GM04504 (cell line): ENCODE measurements at places on chromosomes 12 and 14.

DNA sequence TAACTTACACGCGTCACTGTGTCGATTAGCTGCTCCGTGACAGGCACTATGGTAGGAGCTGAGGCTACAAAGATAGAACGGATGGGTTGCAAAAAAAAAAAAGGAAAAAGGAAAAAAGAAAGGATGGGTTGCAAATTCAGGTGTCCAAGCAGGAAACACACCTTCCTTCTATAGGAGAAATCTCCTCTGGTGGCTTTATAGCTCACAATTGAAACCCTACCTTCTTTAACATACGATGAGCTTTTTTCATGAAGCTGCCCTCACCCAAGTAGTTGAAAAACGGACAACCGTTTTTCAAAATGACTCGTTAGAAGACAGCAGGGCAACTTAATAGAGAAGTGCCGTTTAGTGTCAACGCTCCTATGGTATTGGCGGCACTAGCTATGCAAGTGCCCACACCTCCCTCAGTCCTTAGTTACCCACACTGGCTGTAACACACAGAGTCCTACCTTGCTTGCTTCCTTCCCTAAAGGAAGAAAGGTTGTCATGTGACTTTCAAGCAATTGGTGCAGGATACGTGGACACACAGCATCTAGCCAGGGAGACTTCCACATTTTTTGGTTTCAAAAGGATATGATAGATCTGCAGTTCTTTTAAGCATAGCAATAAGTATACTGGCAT lies 682 bp upstream of the TRIP11 start:
- no peak for DNase-seq

DNA sequence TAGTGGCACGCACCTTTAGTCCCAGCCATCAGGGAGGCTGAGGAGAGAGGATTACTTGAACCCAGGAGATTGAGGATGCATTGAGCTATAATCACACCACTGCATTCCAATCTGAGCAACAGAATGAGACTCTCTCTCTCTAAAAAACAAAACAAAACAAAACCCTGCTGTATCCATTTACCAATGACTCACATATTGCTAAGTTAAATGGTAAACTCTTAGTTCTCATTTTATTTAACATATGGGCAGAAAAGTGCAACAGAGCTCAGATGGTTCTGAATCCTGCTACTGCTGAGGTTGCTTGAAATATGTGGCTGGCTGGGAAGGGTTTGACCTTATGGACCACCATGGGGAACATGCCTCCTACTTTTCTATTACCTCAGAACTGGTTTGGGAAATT lies 33.7 kb upstream of the CCNT1 start:
- no peak for DNase-seq

DNA sequence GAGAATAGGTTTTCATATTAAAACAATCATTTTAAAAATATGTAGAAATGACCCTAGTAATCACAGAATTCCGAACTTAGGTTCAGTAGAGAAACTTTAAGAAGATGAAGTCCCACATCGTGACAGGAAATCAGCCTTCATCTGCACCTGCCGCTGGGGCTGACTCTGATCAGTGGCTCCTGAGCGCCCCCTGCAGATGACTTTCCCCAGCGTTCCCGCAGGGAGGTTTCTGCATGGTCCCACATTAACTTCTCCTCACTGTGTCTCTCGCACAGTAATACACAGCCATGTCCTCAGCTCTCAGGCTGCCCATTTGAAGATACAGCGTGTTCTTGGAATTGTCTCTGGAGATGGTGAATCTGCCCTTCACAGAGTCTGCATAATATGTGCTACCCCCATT lies 1131.1 kb downstream of the TMEM121 start:
- DNase-seq, result no peak

GRCh38 chr12:116943419-116944372 lies 32.9 kb downstream of the FBXW8 start:
- no peak for DNase-seq

DNA sequence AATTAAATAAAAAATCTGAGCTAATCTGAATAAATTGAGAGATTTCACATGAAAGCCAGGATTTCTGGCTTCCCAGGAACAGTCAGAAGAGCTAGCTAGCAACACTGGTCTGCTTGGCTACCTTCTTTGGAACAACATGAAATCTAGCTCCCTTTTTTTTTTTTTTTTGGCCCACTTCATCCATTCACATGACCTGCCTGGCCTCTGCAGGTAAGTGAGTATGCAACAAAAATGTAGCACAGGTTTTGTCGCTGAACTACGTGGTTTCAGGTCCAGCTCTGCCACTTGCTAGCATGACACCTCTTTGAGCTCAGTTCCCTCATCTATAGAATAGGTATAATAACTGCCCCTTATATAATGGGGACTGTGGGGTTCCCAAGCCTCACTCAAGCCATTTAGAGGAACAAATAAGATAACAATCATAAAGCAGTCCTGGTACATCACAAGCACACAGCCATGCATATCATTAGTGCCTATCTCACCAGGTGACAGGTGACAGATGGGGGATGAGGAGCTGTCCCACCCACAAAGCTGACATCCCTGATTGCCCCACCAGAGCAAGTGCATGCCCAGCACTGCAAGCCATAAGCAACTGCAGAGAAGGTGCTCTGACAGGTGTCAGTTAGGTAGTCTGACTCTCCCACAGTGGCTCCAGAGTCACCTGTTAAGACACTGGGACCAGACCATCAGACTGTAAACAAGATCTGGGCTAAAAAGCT lies 25.6 kb downstream of the PXN start:
- DNase-seq, result no peak

DNA sequence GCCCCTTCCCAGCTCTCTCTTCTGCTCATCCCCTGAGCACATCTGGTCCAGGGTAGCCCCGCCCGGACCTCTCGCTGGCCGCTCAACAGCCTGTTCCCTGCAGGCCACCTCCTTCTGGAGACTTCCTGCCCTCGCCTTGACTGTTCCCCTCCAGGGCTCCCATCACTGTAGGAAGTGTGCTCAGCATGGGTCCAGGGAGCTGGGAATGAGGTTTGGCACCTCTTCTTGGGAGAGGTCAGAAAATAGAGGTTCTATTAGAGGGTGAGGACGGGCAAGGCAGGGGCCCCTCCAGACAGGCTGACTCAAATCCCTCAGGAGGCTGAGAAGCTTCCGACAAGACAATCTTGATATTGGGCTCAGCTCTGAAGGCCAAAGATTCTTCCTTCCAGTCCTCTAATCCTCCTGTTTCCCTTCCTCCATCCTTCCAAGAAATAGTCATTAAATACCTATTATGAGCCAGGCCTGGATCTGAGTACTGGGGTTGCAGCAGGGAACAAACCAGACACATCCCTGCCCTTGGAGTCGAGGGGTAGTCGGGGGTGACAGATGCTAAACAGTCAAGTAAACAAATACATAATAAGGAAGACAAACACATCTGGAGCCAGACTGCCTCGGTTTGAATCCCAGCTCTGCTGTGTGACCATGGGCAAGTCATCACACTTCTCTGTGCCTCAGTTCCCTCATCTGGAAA lies 30.6 kb downstream of the CMKLR1 start:
- peak; percentile 6 for DNase-seq

GRCh38 chr12:34291426-34291901 lies 269.2 kb downstream of the ALG10 start:
- no peak for DNase-seq

GRCh38 chr12:103821773-103822172 lies 19.3 kb downstream of the NT5DC3 start:
- DNase-seq, result no peak

DNA sequence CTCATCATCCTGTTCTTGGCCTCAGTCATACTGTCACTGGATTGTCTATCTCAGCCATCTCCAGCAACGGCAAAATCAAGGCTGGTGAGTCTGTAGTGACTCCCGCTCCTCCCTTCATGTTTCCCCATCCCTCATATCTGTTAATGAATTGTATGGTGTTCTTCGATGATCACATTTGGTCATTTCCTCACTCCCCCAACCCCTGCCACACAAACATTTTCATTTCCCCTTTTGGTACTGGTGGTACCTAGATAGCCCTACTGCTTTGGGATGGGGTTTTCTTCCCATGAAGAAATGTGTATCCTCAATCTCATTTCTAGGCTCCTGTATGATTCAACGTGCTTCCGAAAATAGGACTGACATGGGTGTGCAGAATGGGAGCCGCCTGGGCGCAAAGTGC lies 2.7 kb upstream of the KLHL33 start:
- DNase-seq, result no peak

- DNase-seq, result no peak
Observed at GRCh38 chr12:42799966-42800365, 210.4 kb upstream of the PRICKLE1 start.

DNA sequence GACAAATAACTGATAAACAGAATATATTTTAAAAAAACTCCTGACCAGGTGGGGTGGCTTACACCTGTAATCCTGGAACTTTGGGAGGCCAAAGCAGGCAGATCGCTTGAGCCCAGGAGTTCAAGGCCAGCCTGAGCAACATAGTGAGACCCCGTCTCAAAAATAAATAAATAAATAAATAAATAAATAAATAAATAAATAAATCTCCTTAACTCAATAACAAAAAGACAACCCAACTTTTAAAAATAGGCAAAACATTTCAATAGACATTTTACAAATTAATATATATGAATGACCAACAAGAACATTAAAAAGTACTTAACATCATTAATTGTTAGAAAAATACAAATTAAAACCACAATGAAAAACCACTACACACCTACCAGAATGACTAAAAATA lies 56.2 kb upstream of the CAPRIN2 start:
- no peak for DNase-seq

DNA sequence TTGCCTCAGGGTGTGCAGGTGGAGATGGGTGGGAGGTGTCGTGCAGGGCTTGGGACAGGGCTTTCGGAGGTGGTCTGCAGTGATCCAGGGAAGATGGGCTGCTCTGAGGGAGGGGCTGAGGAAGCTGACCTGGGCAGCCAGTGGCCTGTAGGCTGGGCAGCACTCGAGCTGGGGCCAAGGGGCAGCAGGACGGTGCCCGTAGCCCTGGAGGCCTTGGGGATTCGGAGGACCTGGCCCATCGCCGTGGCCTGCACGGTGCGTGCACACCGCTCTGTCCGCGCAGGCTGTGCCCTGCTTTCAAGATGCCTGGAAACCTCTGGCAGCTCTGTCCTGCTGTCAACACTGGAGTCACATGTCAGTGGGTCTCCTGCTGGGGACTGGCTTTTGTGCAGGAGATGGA lies 9.1 kb downstream of the PACS2 start:
- no peak for DNase-seq

GRCh38 chr14:68141281-68142088 lies 321.9 kb downstream of the RAD51B start:
- no peak for DNase-seq

GRCh38 chr12:22543246-22544037 lies 900 bp downstream of the C2CD5 start:
- no peak for DNase-seq

- DNase-seq, result no peak
Observed at GRCh38 chr14:39339003-39339402, 93.2 kb downstream of the FBXO33 start.
